ENCODE measurements at places on chromosomes 2 and 18. TPM values are rescaled to one million over a fixed set of nuclear protein-coding genes. Genes with fewer than 3 reads are reported as not detected.
A peak's percentile ranks its signal among the peaks of the same experiment; 100 is the strongest.

DNA sequence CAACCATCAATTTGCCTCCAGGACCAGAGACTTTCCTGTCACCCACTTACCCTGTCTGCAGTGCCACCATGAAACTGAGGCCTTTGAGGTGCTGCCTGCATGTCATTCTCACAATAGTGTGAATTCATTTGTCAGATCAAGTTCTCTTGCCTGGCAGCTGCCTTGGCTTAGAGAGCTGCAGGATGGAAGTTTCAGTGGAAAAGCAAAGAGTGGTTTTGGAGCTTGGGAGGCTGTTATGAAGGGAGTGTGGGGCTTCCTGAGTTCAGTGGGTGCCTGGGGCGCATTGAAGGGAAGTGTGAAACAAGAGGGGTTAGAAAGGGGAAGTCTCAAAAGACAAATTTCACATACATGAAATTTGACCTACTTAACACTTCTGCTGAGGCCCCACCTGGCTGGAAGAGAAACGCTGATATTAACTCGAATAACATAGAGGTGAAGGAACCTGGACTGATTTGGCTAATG is 7.9 kb upstream of the LBH start:
- no peak for DNase-seq

- no peak for DNase-seq
Observed at GRCh38 chr2:107412981-107413380, 413.7 kb upstream of the RGPD4 start.

- DNase-seq, result no peak
Observed at GRCh38 chr2:206558492-206558891, 83.8 kb upstream of the FAM237A start.

GRCh38 chr18:34028324-34028723 is 196.4 kb downstream of the NOL4 start:
- no peak for DNase-seq

DNA sequence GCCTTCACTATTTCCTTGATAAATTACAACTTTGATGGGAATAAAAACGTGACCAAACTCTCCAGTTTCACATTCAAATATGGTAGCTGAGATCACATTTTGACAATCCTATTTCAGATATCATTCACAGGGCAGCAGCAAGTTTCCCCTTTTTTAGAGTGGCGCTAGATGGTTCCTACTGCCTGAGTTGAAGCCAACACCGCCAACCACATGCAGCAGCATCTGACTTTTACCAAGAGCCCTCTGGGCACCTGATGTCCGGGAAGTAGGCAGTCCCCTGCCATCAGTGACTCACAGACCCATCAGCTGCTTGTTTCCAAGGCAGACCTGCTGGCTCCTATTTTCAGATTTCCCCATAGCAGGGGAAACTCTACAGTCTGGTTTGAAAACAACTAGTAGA is 4.0 kb upstream of the MREG start:
- no peak for DNase-seq

DNA sequence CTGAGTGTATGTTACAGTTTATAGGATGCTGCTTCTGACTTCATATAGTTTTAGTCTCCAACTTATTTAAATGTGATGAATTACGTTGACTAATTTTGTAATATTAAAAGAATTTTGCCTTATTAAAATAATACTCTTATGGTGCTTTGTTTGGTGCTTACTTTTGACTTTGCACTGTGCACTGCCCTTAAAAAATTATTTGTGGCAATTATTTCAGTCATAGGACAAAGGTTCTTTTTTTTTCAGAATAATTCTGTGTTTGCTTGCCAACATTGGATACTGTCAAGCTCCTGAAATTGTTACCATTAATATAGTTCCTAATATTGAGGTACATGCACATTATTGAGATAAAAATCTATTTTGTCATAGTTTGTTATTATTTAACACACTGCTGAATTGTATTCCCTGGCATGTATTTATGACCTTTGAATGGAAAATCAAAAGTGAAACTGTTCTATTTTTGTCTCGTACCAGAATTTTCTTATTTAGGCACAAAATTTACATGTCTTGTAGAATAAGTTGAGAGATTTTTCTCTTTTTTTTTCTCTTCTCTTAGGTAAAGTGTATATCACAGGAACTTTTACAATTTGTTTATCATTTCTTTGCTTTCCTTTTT is 572.8 kb upstream of the KLHL29 start:
- DNase-seq, result no peak

The FN1 gene
- total RNA-seq, result 8,511 TPM

The KATNAL2 gene
- total RNA-seq, result 1.6 TPM

The BUB1 gene
- 11.5 TPM for total RNA-seq

The GPR45 gene
- not detected for total RNA-seq

The DLX1 gene
- not detected for total RNA-seq

DNA sequence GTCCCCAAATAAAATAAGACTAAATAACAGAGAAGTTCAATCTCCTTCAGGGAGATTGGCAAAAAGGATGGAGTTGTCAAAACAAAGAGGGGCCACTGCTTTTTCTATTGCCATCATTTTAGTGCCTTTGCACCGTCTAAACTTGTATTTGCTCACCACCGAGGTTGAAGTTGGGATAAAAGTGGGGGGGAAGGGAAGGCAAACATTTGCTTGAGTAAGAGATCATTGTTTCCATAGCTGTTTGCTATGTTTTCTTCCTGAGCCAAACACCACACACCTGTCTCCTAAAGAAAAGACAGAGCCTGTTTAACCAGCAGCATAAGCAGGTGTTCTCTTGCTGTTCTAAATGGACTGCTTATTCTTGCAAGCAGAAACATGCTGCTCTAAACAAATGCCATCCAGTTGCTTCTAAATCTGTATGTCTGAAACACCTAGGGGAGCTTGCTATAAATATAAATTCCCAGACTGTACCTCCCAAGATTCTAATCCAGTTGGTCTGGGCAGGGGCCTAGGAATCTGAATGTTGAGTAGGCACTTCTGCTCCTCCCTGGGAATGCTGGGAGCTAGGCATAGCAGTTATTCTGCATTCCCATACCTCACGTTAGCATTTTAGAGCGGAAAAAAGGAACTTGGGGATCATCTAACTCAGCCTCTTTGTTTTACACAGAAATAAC is 179.4 kb upstream of the ARL4C start:
- no peak for DNase-seq

The ZEB2 gene
- total RNA-seq, result 28.2 TPM

DNA sequence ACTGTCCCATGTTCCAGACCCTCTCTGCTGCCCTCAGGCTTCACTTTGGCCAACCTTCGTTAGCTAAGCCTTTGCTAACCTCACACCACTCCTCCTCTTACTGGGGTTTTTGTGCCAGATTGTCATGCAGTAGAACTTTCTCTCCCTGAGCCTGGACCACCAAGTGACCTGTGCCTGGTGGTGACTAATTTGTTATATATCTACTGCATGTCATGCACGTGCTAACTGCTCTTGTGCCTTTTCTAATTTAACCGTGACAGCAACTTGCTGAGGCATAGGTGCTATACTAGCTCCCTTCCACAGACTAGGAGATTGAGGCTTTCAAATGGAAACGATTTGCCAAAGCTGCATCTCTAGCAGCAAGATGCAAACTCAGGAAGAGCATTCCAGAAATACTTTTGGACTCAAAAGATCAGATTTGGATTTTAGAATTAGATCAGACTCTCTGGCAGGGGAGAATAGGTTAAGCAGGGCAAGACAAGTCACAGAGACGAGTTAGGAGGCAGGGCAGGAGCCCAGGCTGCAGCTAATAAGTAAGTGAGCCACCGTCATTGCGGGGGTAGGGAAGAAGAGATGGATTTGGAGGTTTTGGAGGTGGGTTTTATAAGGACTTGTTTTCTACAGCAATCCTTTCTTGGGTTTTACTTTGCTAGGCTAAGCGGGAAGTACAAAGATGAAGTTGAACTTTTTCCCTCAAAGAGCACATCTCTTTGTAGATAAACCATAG is 1.8 kb downstream of the PPP1R7 start:
- no peak for DNase-seq

DNA sequence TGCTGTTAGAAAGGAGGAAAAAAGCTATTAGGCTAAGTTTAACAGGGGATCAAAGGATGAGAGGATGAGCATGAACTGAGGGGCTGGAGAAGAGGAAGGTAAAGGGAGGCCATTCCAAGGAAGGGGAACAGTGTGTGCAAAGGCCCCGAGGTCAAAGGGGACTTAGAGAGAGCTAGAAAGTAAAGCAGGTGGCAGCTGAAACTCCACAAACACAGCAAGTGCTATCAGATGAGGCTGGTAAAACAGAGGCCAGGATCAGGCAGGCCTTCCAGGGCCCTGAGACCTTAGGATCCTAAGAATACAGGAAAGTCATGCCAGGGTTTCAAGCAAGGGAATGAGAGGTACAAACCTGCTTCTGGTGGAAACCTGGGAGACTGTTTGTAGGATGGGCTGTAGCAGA is 5.8 kb downstream of the HDAC4 start:
- no peak for DNase-seq

The ZBTB7C gene
- total RNA-seq, result 0.06 TPM

The G6PC2 gene
- total RNA-seq, result not detected

The ALK gene
- not detected for total RNA-seq

The TFCP2L1 gene
- total RNA-seq, result not detected

GRCh38 chr2:233350708-233351107 is 3.6 kb upstream of the DGKD start:
- peak; percentile 33 for DNase-seq

The CXCR4 gene
- 211 TPM for total RNA-seq

The GRP gene
- total RNA-seq, result not detected

DNA sequence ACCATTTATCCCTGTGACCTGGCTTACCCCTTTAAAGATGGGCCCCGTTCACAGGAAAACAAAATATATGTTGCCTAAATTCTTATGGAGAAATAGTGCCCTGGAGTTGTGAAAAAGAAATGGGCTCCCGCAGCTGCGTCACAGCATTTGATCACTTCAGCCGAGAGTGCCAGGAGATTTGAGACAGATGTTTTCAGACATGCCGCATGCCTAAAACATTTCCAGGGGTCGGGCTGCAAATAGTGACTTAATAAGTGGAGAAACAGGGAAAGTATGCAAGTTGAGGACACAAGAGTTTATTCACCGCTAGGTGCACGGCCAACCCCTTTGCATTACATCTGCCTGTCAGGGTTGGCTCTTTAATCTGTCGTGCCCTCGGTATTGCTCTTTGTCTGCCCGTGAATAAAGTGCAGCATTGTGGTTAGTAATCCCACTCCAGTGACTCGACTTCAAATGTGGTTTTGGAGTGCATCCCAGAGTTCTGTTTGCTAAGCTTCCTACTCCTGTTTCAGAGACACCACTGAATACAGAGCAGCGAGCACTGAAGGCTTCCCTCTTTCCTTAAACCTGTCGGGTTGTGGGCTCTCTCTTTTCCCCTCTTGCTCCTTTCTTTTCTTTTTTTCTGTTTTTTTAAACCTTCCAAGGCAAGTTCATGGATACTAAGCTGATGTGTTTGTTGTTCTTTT is 187.5 kb downstream of the LTBP1 start:
- DNase-seq, result no peak

DNA sequence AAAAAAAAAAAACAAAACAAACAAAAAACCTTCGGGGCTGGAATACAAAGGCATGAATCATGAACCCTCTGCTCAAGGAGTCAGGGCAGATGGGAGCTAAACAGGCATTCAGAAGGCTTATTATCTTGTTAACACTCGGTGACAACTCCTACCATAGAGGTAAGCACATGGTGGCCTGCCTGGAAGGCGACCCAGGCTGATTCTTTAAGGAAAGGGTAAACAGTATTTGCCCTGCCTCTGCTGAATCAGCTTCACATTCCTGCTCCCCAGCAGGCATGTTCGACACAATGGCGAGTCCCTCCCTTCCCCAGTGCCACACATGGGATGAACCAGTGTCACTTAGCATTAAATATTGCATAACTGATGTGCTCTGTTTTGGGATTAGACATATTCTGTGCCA is 191.9 kb downstream of the ARL4C start:
- no peak for DNase-seq

- no peak for DNase-seq
Observed at GRCh38 chr2:31239593-31240177, 5.7 kb downstream of the EHD3 start.

The KIAA2012 gene
- total RNA-seq, result not detected

The SNRPD1 gene
- total RNA-seq, result 33.3 TPM

The GAL3ST2 gene
- total RNA-seq, result not detected
